ENCODE measurements at places on chromosomes 7 and 10.

DNA sequence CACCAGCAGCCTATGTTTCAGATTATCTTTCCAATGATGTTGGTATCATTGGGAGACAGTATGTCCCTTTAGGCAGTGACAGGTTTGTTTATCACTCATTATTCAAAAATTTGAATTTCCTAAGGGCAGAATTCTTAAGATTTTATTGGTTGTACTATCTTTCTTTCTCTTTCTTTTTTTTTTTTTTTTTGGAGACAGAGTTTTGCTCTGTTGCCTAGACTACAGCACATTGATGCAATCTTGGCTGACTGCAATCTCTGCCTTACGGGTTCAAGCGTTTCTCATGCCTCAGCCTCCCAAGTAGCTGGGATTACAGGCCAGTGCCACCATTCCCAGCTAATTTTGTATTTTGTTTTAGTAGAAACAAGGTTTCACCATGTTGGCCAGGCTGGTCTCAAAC, 111.2 kb downstream of the PON1 start:
- DNase-seq = no peak

DNA sequence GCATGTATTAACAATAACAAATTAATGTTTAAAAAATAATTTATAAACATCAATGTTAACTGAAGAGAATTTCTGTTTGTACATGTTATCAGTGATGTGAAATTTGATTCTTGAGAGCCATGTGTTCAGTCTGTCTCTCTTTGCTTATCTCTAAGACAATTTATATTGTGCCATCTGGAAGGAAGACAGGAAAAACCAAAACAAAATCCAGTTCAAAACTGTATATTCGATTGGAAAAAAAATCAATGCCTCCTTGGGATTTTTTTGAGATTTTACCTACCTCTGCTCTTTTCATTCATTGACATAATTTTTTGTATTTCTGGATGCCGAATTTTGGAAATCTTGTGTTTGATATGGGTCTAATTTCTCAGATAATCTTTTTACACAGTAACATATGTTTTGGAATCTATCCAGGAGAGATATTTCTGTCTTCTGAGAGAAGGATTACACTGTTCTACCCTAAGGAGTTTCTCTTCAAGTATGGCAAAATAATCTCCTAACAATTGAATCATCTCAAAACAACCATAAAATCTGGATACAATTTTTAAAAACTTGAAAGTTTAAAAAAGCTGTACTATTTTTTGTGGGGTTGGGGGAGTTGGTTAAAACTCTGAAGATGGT, 311.9 kb upstream of the GNAI1 start:
- no peak for DNase-seq

DNA sequence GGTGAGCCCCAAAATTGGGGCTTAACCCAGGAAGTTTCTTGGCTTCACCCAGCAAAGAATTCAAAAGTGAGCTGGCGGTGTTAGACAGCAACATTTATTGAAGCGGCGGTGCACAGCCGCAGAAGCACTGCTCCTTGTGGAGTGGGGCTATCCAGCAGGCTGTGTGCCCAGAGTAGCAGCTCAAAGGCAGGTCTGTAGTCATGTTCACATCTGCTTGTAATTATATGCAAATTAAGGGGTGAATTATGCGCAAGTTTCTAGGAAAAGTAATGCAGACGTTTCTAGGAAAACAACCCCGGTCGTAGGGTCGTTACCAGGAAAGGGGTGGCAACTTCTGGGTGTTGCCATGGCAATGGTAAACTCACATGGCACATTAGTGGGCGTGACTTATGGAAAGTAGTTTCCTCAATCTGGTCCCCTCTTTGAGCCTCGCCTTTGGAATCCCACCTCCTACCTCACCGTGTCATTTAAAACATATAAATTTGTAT, 13.7 kb upstream of the KBTBD2 start:
- DNase-seq = peak; percentile 51

DNA sequence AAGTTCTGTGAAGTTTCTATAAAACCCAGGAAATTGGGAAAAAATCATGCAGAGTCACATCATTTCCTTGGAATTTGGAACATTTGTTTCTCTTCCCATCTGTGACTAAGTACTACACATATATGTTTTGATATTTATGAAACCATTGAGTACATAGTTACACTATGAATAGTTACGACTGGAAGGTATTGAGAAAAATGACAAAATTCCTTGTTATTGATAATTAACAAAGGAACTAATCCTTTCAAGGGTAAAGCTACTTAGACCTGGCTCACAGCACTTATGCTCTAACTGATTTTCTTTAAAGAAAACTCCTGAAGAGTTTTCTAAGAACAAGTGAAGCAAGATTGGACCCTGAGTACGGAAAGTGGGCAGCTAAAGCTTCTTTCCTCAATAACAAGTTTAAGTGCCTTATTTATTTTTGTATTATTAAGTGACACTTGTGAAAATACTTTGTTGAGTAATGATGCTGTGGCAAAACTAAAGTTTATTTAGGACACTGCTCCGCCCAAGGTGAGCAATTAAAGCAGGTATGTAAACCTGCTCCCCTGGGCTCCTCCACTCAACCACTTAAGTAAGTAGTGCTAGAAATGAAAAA, 12.0 kb upstream of the GLCCI1 start:
- DNase-seq = no peak

DNA sequence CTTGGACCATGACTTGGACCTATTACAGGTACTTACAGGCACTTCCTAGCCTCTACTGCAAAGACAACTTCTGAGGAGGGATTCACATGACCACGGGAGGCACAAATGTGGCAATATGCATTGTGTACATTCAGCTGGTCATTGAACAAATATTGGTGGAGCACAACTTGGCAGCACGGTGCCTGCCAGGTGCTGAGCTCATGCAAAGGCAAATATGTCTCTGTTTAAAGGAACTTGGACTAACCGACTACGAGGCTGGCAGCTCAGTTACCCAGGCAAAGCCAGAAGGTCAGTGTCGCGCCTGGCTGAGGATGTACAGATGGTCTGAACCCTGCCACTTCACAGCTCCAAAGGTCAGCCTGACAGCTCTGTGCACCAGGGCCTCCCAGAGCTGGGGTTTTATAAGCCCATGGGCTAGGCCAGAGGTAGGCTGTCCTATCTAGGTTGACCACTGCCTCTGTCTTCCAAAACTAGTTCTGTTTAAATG, 6.1 kb downstream of the DENND11 start:
- DNase-seq = no peak

GRCh38 chr7:115805458-115805857, 225.1 kb downstream of the TFEC start:
- DNase-seq = no peak

- DNase-seq = no peak
Measured at GRCh38 chr10:87618566-87619423, 40.9 kb upstream of the PAPSS2 start.

- DNase-seq = no peak
Measured at GRCh38 chr7:65338346-65338745, 35.3 kb upstream of the ZNF92 start.
